GM19239 (cell line): ENCODE measurements at places on chromosomes 11 and 22.

GRCh38 chr11:73659961-73660360 lies 13.6 kb downstream of the PLEKHB1 start:
- no peak for DNase-seq

DNA sequence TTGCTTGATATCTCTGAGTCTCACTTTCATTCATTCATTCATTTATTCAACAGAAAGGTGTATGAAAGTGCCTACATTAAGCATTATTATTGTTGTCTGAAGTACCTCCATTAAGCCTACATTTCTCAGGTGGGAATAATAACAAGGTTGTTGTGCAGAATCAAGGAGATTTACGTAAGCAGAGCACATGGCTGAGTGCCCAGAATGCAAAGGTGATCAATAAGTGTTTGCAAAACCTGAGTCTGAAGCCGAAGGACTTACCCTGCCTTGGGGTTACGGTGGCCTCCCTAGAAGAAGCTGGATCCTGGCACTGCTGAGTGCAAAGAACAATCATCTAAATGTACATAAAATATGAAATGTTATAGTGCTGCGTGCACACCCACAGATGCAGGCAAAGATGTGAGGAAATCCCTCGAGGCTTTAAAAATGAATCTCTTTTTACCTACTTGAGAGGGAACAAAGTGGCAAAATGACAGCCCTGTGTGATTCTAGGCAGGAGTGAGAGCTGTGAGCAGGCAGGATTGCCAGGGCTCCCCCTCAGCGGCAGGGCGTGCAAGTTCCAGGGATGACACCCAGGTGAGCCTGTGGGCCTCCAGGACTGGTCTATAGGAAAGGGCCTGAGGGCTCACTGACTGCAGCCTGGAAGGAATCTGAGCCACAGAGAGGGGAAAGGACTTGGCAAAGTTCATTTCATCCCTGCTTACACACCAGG lies 133.1 kb upstream of the TBCEL start:
- no peak for DNase-seq

GRCh38 chr22:50012211-50013181 lies at the start of gene IL17REL:
IL17REL (minus strand) TSS chr22:50012765; CDS start chr22:50012646, 119 bp downstream.
- DNase-seq = no peak

DNA sequence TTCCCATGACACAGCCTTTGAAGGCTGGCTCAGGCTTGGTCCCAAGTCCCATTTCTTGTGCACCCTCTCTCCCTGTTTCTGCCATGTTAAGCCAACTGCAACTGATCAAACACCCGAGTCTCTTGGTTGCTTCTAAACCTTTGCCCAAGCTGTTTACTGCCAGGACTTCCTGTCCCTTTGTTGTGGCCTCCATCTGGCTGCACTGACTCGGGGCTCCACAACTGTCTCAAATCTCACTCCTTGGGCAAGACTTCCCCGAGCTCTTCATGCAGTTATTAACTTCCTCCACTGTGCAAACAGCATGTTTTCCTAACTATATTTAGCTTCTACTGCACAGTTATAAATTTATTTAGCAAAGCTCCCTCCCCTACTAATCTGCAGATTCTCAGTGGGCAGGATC lies 4.3 kb downstream of the VPREB1 start:
- no peak for DNase-seq

DNA sequence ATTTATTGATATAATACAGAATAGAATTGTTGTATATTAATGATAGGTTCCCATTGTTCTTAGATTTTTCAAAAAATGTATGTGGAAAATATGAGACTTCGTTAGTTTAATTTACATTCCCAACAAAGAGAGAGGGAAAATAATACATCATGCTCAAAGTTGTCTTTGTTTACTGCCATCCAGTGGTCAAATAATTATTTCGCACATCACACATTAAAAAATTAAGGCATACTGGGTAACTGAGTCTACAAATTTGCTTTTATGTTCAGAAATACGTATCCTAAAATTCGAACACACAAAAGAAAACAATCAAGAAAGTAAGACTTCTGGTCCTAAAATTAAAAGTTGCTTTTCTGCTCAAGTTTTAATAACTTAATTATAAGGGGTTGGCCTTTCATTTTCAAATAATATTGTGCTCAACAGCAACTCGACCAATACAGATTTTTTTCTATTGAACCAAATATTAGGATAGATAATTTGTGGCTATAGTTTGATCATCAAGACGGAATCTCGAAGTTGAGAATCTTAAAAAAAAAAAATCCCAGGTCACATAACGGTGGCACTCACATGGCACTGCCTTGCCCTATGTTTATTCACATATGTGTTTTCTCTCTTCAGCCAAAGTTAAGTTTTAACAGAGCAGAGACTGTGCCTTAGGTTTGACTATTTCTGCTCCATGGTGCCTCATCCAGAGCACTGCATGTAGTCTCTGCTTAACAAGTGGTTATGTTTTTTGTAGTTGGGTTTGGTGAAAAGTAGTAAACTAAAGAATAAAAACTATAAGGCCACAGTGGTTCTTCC lies 12.3 kb downstream of the PDGFD start:
- DNase-seq = no peak

DNA sequence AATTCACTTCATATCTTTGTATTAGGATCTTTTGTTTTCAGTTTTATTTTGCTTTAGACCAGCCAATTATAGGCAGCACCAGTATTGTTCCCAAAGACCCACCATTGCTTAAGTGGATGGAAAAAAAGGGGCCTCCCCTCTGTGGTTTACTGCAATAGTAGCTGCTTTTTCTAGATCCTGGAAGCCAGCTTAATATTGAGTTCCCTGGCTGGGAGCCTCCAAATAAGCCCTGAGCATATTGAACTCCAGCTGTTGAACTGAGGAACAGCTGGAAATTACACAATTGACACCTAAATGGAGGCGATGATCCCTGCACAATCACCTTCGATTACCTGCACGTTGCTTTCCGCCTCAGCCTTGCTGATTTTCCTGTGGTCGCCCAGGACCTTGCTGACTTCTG lies 576.0 kb downstream of the SOX6 start:
- DNase-seq = no peak
